Hindlimb muscle (tissue), 1 donor: ENCODE measurements at places on chromosomes 11 and 22.

- no peak for DNase-seq
Measured at GRCh38 chr11:74000307-74001133, 8.4 kb downstream of the UCP3 start.

- DNase-seq: no peak
Measured at GRCh38 chr11:104094576-104094975, 58.1 kb downstream of the DDI1 start.

DNA sequence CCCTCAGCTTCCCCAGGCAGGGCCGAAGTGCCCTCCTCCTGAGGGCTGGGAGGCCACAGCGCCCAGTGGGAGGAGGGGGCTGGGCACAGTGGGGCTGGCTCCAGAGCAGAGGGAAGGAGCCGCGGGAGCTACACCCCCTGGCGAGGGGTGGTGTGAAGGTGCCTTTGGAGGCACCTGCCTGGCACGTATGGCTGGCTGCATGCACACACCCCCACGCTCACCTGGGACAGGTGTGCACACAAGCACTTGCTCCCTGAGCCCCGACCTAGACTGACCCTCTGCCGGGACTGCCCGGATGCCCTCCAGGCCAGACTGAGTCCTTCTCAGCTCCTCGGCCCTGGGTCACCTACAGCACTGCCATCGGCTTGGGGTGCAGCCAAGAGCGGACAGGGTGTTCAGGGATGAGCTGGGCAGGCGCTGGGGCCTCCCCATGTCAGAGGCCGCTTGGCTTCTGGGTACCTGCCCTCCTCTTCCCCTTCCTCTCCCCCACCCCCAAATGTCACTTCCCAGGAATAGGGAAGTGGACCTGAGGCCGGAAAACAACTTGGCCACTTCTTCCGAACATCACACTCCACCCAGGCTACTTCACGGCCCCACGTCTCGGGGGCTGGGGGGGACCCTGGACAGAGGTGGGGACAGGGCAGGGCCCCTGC is 7.4 kb upstream of the PIM3 start:
- no peak for DNase-seq

GRCh38 chr11:76234416-76235232 is 28.3 kb upstream of the WNT11 start:
- peak; percentile 64 for DNase-seq

DNA sequence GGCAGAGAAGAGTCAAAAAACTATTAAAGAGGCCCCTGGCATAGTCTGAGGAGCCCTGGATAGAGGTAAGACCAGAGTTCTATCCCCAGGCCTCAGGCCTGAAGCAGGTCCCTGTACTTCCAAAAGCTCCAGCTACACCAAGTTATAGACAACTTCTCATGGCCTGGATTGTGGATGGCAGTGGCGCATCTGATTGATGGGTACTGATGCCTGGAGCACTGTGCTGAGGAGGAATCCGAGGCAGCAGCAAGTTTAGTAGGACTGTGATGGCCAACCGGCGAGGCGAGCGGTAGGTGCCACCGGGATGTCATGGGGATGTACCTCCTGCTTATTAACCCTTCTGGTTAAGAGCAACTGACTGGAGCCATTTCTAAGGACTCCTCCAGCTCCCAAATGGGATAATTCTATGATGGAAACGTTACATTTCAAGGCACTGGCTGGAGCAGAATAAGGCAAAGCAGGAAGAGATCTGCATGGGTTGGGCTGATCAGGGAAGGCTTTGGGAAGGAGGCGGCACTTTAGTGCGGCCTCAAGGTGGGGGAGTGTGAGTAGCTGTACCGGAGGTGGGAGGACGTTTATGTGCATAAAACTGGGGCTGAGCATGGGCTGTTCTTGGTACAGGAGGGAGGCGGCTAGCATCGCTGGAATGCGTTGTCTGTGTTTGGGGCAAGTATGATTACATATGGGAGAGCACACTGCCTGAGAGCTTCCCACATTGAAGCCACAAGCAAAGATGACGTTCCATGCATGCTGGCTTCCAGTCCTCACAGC is 24.2 kb upstream of the JAM3 start:
- no peak for DNase-seq

DNA sequence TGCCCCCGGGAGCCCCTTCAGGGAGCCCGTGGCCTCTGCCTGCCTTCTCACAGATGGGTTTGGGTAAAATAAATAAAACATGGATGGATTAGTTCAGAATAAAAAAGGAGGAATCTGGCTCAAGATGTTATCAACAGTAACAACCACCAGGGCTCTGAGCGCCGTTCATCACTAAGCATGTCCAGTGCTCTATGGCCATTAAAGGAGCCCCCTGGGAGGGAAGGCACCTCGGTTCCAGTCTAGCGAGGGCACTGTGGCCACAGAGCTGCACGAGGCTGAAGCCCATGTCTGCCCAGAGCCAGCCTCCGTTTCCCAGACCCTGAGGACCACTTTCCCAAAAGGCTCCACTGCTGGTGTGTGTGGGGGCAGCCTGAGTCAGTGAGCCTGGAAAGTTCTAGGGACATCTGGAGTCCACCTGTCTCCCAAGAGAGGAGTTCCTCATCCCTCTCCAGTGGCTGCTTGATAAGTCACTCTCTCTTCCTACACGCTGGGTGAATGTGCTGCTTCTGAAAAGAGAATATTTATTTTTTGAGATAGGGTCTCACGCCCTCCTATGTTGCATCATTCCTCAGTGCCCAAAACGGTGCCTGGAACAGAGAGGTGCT is 614.6 kb downstream of the TBC1D22A start:
- no peak for DNase-seq

- no peak for DNase-seq
Measured at GRCh38 chr11:118529584-118530175, 1.3 kb upstream of the TMEM25 start.

- DNase-seq: no peak
Measured at GRCh38 chr11:64743591-64744543, at the start of gene RASGRP2. RASGRP2 (minus strand) TSS chr11:64744142; CDS start chr11:64742866, 1,276 bp downstream.

DNA sequence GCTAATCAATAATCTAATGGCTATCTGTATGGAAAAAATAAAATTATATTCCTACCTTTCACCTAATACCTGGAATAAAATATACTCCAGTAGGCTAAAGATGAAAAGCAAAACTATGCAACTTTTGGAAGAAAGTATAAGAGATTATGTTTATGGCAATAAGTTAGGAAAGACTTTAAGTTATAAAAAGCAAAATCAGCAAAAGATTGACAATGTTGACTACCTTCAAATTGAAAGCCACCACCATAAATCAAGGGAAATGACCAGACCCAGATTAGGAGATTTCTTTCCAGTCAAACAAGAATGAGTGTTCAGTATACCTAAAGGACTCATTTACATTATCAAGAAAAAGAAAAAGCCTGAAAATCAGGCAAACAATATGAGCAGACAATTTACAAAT is 159.1 kb upstream of the ZBED5 start:
- DNase-seq: no peak

GRCh38 chr11:125945011-125945796 is 640 bp upstream of the VSIG10L2 start:
- no peak for DNase-seq

DNA sequence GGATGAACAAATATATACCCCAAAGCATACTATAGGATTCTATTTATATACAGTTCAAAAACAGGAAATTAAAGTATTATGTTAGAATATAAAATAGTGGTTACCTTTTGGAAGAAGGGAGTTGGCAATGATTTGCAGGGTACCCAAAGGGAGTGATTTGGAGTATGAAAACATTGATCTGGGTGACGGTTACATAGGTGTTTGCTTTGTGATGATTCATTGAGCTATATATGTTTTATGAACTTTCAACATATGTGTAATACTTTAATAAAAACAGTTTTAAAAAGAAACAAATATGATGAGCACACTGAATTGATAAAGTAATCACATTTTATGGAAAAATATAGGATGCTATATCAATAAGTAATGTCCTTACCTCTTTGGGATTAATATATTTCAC is 36.0 kb downstream of the C11orf65 start:
- DNase-seq: no peak

DNA sequence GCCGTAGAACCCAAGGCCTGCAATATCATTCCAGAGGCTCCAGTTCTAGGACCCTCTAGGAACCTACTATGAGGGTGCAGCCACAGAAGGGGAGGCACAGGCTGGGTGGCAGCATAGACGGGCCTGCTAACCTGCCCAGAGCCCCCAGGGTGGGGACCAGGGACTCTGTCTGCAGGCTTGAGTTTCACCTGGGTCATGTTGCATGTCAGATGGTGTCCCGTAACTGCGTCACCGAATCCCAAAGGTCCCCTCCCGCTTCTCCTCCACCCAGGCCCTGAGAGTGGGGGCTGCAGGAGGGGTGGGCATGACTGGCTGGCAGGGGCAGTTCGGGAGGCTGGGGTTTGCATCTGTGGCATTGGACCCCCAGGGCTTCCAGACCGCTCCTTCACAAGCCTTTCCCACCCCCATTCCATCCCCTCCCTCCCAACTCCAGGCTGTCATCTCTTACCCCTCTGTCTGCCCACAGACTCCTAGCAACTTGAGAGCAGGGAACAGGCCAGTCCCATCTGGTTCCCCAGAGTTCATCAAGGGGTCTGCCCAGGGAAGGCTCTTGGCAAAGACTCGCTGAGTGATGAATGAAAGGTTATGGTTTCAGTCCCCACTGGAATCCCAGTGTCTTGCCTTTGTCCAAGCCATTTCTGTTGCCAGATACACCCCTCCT is 16.3 kb downstream of the MYO7A start:
- no peak for DNase-seq

- DNase-seq: no peak
Measured at GRCh38 chr22:39151329-39151975, 1.0 kb downstream of the CBX7 start.

GRCh38 chr11:119975561-119976152 is 162.3 kb downstream of the TRIM29 start:
- peak; percentile 38 for DNase-seq
